ENCODE measurements at places on chromosomes 3 and 15. TPM values are rescaled to one million over a fixed set of nuclear protein-coding genes. Genes with fewer than 3 reads are reported as not detected.

DNA sequence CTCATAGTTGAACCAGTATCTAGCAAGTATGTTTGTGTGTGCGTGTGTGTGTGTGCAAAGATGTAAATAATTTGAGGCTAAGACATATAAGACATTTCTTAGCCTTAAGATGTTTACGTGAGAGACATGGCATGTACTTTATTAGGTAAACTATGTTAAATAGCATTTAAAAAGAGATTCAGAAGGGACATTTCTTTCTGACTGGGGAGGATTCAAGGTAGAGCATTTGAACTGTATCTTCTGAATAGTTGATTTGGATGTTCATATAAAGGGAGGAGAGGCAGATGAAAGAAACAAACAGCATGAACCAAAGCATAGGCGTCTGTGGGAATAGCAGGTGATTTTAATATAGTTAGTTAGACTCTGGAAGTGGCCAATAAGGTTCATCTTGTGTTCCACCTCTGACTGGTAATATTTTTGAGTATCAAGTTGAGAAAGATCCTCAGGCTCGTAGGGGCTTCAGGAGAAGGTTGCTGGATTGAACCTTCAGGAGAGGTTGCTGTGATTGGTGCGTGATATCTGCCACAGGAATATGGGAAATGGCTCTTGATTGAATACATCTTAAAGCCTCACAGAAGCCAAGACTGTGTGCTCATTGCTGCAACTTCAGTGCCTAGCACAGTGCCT, 12.6 kb downstream of the NFKBIZ start:
- DNase-seq, result no peak
- no peaks in the 10 kb centered on the region for H3K36me3 ChIP-seq
- no peaks in the 10 kb centered on the region for H3K27me3 ChIP-seq
- H3K27ac ChIP-seq, result no peak overlapping the region
- H3K4me3 ChIP-seq, result no peak overlapping the region
- no peaks in the 10 kb centered on the region for H3K4me1 ChIP-seq

DNA sequence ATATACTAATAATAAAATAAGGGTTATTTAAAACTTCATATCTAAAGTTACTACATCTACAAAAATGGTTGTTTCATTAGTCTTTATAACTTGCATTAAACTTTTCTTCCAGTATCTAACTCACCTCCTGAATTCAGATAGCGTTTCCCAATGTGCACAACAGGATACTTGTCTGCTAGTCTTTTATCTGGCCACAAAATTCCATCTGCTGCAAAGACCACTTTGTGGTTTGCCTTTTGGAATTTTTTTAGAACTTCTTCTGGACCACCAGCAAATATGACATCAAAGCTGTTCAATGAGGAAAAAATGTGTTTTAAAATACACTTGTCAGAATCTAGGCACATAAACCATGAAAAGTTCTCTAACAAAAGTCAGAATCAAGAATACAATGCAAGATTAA, 50.8 kb downstream of the PLOD2 start:
- H3K27ac ChIP-seq, result no peak overlapping the region
- no peak for DNase-seq
- H3K36me3 ChIP-seq, result peaks cover 19% of the 10 kb centered on the region
- H3K4me3 ChIP-seq, result no peak overlapping the region

GRCh38 chr15:71422530-71423259, 307.4 kb downstream of the THSD4 start:
- no peak overlapping the region for H3K4me3 ChIP-seq
- DNase-seq, result no peak
- H3K27ac ChIP-seq, result no peak overlapping the region
- no peaks in the 10 kb centered on the region for H3K36me3 ChIP-seq

DUOXA1 gene
- not detected for total RNA-seq

WDR93 gene
- total RNA-seq, result not detected

GRCh38 chr3:72338082-72338941, 509.9 kb downstream of the SHQ1 start:
- DNase-seq, result no peak
- peaks cover 12% of the 10 kb centered on the region for H3K4me1 ChIP-seq
- no peak overlapping the region for H3K27ac ChIP-seq
- H3K4me3 ChIP-seq, result no peak overlapping the region
- H3K27me3 ChIP-seq, result peaks cover 8% of the 10 kb centered on the region
- H3K36me3 ChIP-seq, result no peaks in the 10 kb centered on the region

DNA sequence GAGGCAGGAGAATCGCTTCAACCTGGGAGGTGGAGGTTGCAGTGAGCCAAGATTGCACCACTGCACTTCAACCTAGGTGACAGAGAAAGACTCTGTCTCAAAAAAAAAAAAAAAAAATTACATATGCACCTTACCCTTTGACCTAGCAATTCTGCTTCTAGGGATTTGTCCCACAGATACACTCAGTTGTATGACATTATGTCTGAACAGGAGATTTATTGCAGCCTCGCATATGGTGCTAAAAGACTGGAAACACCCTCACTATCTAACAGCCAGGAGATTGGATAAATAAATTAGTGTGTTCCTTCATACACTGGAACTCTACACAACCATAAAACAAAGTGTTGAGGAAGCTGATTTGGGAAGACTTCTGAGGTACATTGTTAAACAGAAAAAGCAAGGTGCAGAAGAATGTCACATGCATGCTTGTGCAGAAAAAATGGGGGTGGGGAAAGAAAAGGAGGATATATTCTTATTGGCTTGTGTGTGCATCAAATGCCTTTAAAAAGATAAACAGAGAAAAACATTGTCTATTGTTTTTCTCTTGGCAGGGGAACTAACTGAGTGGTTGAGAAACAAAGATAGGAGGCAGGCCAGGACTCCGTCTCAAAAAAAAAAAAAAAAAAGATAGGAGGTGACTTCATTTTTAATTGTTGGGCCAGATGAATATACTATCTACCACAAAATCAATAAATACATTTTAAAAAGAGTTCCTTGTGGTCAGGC, 30.9 kb downstream of the PPCDC start:
- H3K4me1 ChIP-seq, result peaks cover 6% of the 10 kb centered on the region
- H3K4me3 ChIP-seq, result no peak overlapping the region
- no peaks in the 10 kb centered on the region for H3K27me3 ChIP-seq

PRR20G gene
- not detected for total RNA-seq

- peaks cover 29% of the 10 kb centered on the region for H3K36me3 ChIP-seq
- no peak overlapping the region for H3K27ac ChIP-seq
- no peak for DNase-seq
- no peak overlapping the region for H3K4me3 ChIP-seq
Observed at GRCh38 chr3:25493246-25493645, 65.2 kb downstream of the RARB start.

CAV3 gene
- total RNA-seq, result not detected

DNA sequence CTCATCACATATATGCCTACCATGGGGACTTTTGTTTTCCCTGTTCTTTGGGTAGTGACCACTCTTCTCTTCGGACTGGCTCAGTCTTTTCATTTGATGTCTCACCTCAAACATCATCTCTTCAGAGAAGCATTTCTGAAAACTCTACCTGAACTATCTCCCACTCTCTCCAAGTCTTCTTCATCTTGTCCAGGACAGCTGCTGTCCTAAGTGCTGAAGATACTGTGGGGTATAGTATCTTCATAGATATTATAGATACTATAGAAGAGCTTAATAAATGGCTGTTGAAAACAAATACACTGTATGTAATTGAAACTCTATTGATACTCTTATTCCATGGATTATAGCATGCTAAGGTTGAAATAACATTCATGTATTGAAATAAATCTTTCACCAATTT, 672.3 kb downstream of the CADM2 start:
- H3K36me3 ChIP-seq, result no peaks in the 10 kb centered on the region
- DNase-seq, result no peak
- no peak overlapping the region for H3K4me3 ChIP-seq
- H3K27me3 ChIP-seq, result no peaks in the 10 kb centered on the region

DNA sequence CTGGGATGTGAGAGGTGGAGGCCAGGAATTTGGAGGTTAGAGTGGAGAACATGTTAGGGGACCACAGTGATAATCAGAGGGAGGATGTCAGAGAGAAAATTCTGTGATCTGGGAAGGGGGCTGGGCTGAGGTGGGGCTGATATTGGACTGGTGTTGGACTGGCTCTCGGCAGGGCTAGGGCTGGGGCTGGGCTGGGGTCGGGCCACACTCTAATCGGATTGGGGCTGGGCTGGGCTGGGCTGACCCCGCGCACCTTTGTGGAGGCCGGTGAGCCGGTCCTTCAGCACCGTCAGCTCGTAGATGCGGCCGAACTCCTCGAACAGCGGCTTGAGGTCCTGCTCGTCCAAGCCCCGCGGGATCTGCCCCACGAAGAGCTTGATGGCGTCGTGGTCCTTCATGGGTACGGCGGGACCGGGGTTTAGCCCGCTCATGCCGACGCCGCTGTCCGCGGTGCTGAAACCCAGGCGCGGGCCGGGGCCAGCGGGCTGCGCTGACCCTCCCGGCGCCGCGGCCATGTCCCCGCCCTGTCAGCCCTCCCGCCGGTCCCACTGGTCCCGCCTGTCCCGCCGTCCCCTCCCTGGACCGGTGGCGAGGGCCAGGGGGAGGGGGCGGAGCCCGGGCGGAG, 485 bp downstream of the CELF6 start:
- H3K4me3 ChIP-seq, result peak overlapping the region; percentile 85
- peaks cover 4% of the 10 kb centered on the region for H3K36me3 ChIP-seq
- peaks cover 19% of the 10 kb centered on the region for H3K4me1 ChIP-seq
- peaks cover 47% of the 10 kb centered on the region for H3K27me3 ChIP-seq
- no peak overlapping the region for H3K27ac ChIP-seq
- DNase-seq, result peak; percentile 79

DNA sequence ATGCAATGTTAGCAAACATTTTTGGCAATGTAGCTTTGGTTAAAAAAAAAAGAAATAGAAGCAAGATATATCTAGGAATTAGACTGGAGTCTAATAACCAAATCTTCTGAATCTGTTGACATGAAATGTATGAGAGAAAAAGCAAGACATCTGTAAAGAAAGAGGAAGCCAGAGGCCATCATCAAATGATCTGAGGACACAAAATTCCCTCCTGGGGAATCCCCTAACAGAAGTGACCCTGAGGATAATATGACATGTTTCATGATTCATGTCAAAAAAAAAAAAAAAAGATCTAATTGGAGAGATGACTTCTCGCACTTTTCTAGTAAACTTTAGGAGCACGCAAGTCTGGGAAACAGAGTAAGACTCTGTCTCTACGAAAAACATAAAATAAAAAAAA, 70.9 kb downstream of the IMPG2 start:
- peaks cover 9% of the 10 kb centered on the region for H3K36me3 ChIP-seq
- peak overlapping the region; percentile 45 for H3K27ac ChIP-seq
- no peak for DNase-seq
- H3K4me3 ChIP-seq, result no peak overlapping the region
- no peaks in the 10 kb centered on the region for H3K27me3 ChIP-seq

CAPN3 gene
- total RNA-seq, result 2.7 TPM

GRCh38 chr15:25932696-25933095, 69.6 kb upstream of the ATP10A start:
- DNase-seq, result no peak
- H3K27me3 ChIP-seq, result no peaks in the 10 kb centered on the region
- H3K36me3 ChIP-seq, result no peaks in the 10 kb centered on the region
- H3K4me3 ChIP-seq, result no peak overlapping the region
- peaks cover 10% of the 10 kb centered on the region for H3K4me1 ChIP-seq

GRCh38 chr3:174331095-174331800, 527.9 kb upstream of the NAALADL2 start:
- no peaks in the 10 kb centered on the region for H3K27me3 ChIP-seq
- peaks cover 1% of the 10 kb centered on the region for H3K4me1 ChIP-seq
- no peaks in the 10 kb centered on the region for H3K36me3 ChIP-seq
- DNase-seq, result no peak
- H3K4me3 ChIP-seq, result no peak overlapping the region

- H3K4me1 ChIP-seq, result peaks cover 18% of the 10 kb centered on the region
- no peaks in the 10 kb centered on the region for H3K36me3 ChIP-seq
- H3K4me3 ChIP-seq, result no peak overlapping the region
- no peak overlapping the region for H3K27ac ChIP-seq
- DNase-seq, result no peak
- H3K27me3 ChIP-seq, result no peaks in the 10 kb centered on the region
Observed at GRCh38 chr3:124621498-124621897, 108.8 kb upstream of the UMPS start.

- H3K36me3 ChIP-seq, result no peaks in the 10 kb centered on the region
- no peak overlapping the region for H3K4me3 ChIP-seq
- no peaks in the 10 kb centered on the region for H3K27me3 ChIP-seq
- no peak for DNase-seq
Observed at GRCh38 chr3:159796226-159796625, 192.4 kb upstream of the IL12A start.

SIDT1 gene
- 0.23 TPM for total RNA-seq

GRCh38 chr3:188337232-188337631, 183.3 kb downstream of the LPP start:
- H3K27me3 ChIP-seq, result no peaks in the 10 kb centered on the region
- DNase-seq, result no peak
- no peaks in the 10 kb centered on the region for H3K36me3 ChIP-seq
- H3K4me3 ChIP-seq, result no peak overlapping the region
- peaks cover 9% of the 10 kb centered on the region for H3K4me1 ChIP-seq

GRCh38 chr3:127690106-127690505, 17.4 kb downstream of the ABTB1 start:
- H3K4me3 ChIP-seq, result no peak overlapping the region
- H3K27ac ChIP-seq, result no peak overlapping the region
- no peaks in the 10 kb centered on the region for H3K36me3 ChIP-seq
- H3K27me3 ChIP-seq, result no peaks in the 10 kb centered on the region
- DNase-seq, result no peak
- no peaks in the 10 kb centered on the region for H3K4me1 ChIP-seq

DNA sequence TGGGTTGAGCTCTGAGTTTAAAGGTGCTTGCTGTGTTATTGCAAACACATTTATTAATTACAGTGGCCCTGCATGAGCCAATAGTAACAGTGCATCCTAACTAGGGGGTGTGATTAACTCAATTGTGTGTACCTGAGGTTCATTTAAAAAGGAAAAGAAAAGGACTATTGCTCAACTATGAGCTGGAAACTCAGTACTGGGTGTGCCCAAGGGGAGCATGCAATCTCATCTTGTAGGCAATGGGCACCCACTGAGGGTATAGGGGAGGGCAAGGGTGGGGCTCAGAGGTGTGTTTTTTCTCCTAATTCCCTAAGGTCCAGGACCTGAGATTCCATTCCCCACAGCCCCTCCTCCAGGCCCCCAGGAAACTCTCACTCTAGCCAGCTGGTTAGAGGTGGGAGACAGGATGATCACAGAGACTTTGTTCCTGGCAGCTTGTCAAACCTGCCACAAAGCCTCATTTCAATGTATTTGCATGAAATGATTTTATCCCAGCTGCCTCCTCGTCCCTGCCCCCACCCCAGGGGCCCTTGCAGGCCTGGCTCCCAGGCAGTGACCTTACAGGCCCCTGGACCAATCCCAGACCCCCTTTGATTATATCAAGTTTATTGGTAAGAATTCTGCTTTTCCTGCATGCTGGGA, 220.7 kb downstream of the TBC1D2B start:
- H3K4me3 ChIP-seq, result no peak overlapping the region
- no peak for DNase-seq
- H3K36me3 ChIP-seq, result no peaks in the 10 kb centered on the region
- peaks cover 11% of the 10 kb centered on the region for H3K4me1 ChIP-seq

Measured in neural crest cell (in vitro differentiated cells).